SK-N-SH (cell line): ENCODE measurements at places on chromosomes 11 and 22. TPM values are rescaled to one million over a fixed set of nuclear protein-coding genes. Genes with fewer than 3 reads are reported as not detected.

The SRSF8 gene
- 25.4 and 27.3 TPM in 2 replicates for polyA plus RNA-seq

The ART5 gene
- polyA plus RNA-seq = 0.58 and 0.59 TPM in 2 replicates

DNA sequence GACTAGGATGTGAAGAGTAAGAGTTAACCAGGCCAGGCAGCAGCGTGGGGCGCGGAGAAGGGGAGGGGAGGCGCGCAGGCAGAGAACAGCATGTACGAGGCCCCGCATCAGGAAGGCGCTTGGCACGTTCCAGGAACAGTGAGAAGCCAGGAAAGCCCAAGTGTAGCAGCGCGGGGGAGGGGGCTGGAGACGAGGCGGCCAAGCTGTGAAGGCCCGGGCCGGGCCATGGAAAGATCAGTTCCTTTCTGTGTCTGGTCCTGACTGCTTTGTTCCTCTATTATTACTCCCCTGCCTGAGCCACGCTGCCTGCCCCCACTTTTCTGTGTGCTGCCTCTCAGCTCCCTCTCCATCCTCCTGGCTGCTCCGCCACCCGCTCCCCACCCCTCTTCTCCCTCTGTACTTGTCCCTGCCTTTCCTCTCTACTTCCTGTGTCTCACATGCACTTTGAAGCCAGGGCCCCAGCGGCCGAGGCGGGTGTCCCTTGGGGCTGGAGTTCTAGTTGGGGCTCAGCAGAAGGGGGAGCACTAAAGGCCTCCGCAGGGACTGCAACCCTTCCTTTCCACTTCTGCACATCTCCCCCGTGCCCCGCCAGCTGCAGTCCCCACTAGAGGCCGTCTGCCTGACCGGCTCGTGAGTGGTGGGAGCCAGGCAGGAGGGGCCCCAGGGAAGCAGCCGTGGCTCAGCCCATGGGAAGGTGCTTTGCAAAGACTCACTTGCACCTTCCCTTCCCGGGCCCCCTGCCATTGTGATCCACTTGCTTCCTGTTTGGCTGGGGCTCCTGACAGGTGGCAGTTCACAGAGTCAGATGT, 63.7 kb downstream of the PRDM11 start:
- H3K27me3 ChIP-seq = no peaks in the 10 kb centered on the region
- H3K27ac ChIP-seq = no peak overlapping the region
- H3K36me3 ChIP-seq = peaks cover 7% of the 10 kb centered on the region; the same call in 1 of the 2 replicates
- no peak overlapping the region for H3K4me3 ChIP-seq
- no peaks in the 10 kb centered on the region; the same call in 1 of the 2 replicates for H3K4me1 ChIP-seq

The EFCAB6 gene
- 0.41 and 0.46 TPM in 2 replicates for polyA plus RNA-seq

The NLRP14 gene
- polyA plus RNA-seq = not detected in 2 replicates

DNA sequence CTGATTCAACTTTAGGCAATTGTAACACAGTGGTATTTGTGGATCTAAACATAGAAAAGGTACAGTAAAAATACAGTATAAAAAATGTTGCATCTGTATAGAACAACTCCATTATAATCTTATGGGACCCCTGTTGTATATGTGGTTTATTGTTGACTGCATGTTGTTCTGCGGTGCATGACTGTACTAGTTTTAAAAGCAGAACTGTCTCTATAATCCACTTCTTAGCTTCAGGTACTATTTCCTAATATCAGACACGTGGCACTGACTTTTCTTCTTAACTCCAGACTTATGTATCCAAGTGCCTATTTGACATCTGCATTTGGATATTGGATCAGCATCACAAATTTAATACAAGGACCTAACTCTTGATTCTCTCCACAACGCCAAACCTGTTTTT, 41.1 kb downstream of the PACS1 start:
- H3K36me3 ChIP-seq = peaks cover 3% of the 10 kb centered on the region
- H3K4me1 ChIP-seq = peaks cover 50% of the 10 kb centered on the region
- H3K4me3 ChIP-seq = no peak overlapping the region
- H3K27me3 ChIP-seq = no peaks in the 10 kb centered on the region
- H3K27ac ChIP-seq = peak overlapping the region; percentile 30; the same call in 1 of the 2 replicates
- no peak for DNase-seq

GRCh38 chr22:46522797-46523196, 14.6 kb downstream of the CELSR1 start:
- H3K4me1 ChIP-seq = no peaks in the 10 kb centered on the region; the same call in 1 of the 2 replicates
- H3K4me3 ChIP-seq = no peak overlapping the region
- H3K27ac ChIP-seq = no peak overlapping the region
- H3K36me3 ChIP-seq = no peaks in the 10 kb centered on the region
- H3K27me3 ChIP-seq = no peaks in the 10 kb centered on the region
- no peak for DNase-seq

- H3K4me3 ChIP-seq = no peak overlapping the region
- no peaks in the 10 kb centered on the region for H3K27me3 ChIP-seq
- no peak for DNase-seq
- no peaks in the 10 kb centered on the region for H3K4me1 ChIP-seq
- H3K27ac ChIP-seq = no peak overlapping the region
Observed at GRCh38 chr22:36922711-36923110, 9.3 kb downstream of the CSF2RB start.
